ENCODE measurements at places on chromosomes 4 and X.
A peak's percentile ranks its signal among the peaks of the same experiment; 100 is the strongest.

GRCh38 chrX:110004215-110004614, 1.3 kb downstream of the TMEM164 start:
- DNase-seq: no peak

GRCh38 chr4:77193511-77194102, 36.6 kb downstream of the CCNG2 start:
- peak; percentile 18 for DNase-seq

DNA sequence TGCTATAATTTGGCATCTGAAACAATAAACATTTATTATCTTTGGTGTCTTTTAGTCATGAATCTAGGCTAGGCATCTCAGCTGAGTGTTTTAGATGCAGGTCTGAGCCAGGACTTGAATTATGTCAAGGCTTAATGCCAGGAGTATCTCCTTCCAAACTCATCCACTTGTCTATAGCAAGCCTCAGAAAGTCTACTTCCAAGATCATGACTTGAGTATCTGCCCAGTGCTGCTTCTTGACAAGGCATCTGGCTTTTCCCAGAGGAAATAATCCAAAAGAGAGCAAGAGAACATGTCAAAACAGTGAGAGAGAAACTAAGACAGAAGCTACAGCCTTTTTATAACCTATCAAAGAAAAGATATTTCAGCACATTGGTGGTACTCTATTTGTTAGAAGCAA, 1052.1 kb upstream of the PCDH10 start:
- no peak for DNase-seq

- no peak for DNase-seq
These were observed 195.7 kb upstream of the HS3ST1 start for GRCh38 chr4:11624370-11624769.

DNA sequence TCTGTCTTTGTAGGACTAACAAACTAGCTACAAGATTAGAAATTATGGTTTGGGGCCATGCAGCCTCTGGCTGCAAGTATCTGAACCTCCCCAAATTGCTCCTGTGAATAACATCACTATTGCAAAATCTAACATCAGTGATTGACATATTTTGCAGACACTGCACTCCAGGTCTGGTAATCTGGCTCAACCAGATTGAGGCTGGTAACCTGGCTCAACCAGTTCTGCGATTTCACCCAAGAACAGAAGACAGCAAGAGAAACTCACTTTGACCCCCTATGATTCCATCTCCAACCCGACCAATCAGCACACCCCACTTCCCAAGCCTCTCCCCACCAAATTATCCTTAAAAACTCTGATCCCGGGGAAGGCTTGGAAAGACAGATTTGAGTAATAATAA, 20.9 kb downstream of the SPIN3 start:
- no peak for DNase-seq

- no peak for DNase-seq
These were observed 19.5 kb downstream of the SUV39H1 start for GRCh38 chrX:48715876-48716502.

- DNase-seq: no peak
These were observed 43.2 kb downstream of the ZBTB49 start for GRCh38 chr4:4333265-4333706.

- DNase-seq: no peak
These were observed 69.5 kb upstream of the CT45A1 start for GRCh38 chrX:135643916-135644315.

DNA sequence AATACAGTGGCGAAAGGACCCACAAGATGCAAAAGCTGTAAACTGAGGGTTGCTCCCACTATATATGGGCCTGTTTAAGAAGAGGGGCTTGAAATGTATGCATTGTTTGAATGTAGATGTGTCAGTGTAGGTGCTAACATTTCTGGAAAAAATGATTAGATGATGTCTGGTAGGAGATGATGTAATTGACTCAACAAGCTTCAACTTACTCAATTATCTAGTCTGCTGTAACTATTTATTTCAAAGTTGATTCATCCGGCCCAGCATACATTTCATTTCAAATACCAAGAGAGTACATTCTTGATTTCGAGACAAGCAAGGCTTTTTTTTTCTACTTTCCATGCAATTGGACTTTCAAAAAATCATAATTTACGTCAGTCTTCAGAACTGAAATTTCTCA, 9.3 kb upstream of the ENAM start:
- DNase-seq: no peak
